ENCODE measurements at places on chromosomes 16 and 17. TPM values are rescaled to one million over a fixed set of nuclear protein-coding genes. Genes with fewer than 3 reads are reported as not detected.

ACSM5 gene
- not detected for total RNA-seq

CLEC19A gene
- total RNA-seq, result not detected

DNAI2 gene
- 0.35 TPM for total RNA-seq

HOXB9 gene
- total RNA-seq, result not detected

ARL17A gene
- 20.4 TPM for total RNA-seq

TMEM100 gene
- not detected for total RNA-seq

KAT2A gene
- total RNA-seq, result 42.5 TPM

KRTAP2-2 gene
- total RNA-seq, result not detected

CLEC18B gene
- total RNA-seq, result 2.4 TPM

NPIPA5 gene
- 3.9 TPM for total RNA-seq

C17orf67 gene
- 2.9 TPM for total RNA-seq

IKZF3 gene
- 59.8 TPM for total RNA-seq

NT5M gene
- total RNA-seq, result 2.4 TPM

PRDM7 gene
- total RNA-seq, result not detected

OSGIN1 gene
- 1.0 TPM for total RNA-seq

CRISPLD2 gene
- 1.7 TPM for total RNA-seq

GSG1L gene
- total RNA-seq, result not detected

SNTB2 gene
- 8.1 TPM for total RNA-seq

ITGA2B gene
- total RNA-seq, result 0.28 TPM

MYH1 gene
- total RNA-seq, result not detected

KRTAP3-1 gene
- total RNA-seq, result not detected

C16orf96 gene
- total RNA-seq, result 0.27 TPM

BAIAP3 gene
- total RNA-seq, result 13.8 TPM

SLC5A2 gene
- 1.8 TPM for total RNA-seq

OR4D1 gene
- 0.49 TPM for total RNA-seq

CCDC40 gene
- 1.0 TPM for total RNA-seq

CES5A gene
- not detected for total RNA-seq

C1QL1 gene
- total RNA-seq, result not detected

KIFC3 gene
- total RNA-seq, result 0.36 TPM

CLDN7 gene
- 4.5 TPM for total RNA-seq

CCL2 gene
- total RNA-seq, result not detected

TCAP gene
- 5.2 TPM for total RNA-seq

CLDN6 gene
- total RNA-seq, result not detected

PPM1E gene
- not detected for total RNA-seq

DHX58 gene
- total RNA-seq, result 32.8 TPM

EVPL gene
- total RNA-seq, result 1.1 TPM

GNAO1 gene
- 3.6 TPM for total RNA-seq

PTX4 gene
- not detected for total RNA-seq

FSCN2 gene
- 0.36 TPM for total RNA-seq

PRR11 gene
- total RNA-seq, result 0.69 TPM

IL34 gene
- total RNA-seq, result 0.84 TPM
